Kidney epithelial cell (primary cell): ENCODE measurements at places on chromosomes 4 and X. TPM values are rescaled to one million over a fixed set of nuclear protein-coding genes. Genes with fewer than 3 reads are reported as not detected.
A peak's percentile ranks its signal among the peaks of the same experiment; 100 is the strongest.

Gene TIMM8A
- total RNA-seq: 11.7 and 11.8 TPM in 2 replicates

Gene PABPC4L
- 0.75 and 1.1 TPM in 2 replicates for total RNA-seq

Gene TRPC5OS
- total RNA-seq: not detected in 2 replicates

Gene MRPS18C
- 22.7 and 25.3 TPM in 2 replicates for total RNA-seq

GRCh38 chr4:123924536-123924935 lies 527.9 kb downstream of the SPRY1 start:
- DNase-seq: no peak

- no peak for DNase-seq
Observed at GRCh38 chr4:119690871-119691270, 62.3 kb upstream of the PDE5A start.

DNA sequence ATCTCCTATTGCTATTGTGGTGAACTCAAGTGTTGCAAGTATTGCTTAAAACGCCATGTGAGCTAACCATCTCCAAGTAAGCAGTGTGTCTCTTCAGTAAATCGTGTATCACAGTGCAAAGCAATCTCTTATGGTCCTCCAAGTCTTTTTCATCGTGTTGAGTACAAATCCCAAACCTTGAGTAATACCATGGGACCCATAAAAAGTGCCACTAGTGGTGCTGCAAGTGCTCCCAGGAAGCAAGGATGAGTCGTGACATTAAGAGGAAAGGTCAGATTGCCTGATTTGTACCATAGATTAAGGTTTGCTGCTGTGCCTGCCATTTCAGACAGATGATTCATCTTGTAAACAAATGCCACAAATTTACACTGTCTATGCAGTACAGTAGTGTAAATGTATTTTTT lies 66.9 kb upstream of the BMPR1B start:
- DNase-seq: peak; percentile 18

- no peak for DNase-seq
Observed at GRCh38 chr4:96035727-96036126, 195.8 kb downstream of the PDHA2 start.

DNA sequence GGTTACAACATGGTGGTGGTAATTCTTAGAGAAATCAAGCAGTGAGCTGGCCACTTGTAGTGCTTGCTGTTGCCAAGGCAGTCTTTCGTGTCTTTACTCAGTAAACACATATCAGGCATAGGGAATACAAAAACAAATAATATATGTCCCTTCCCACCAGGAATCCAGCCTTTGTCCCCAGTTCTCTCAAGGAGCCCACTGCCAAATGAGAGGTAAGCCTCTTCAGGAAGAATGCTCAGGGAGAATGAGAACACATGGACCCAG lies 421 bp upstream of the PLAC1 start:
- no peak for DNase-seq

DNA sequence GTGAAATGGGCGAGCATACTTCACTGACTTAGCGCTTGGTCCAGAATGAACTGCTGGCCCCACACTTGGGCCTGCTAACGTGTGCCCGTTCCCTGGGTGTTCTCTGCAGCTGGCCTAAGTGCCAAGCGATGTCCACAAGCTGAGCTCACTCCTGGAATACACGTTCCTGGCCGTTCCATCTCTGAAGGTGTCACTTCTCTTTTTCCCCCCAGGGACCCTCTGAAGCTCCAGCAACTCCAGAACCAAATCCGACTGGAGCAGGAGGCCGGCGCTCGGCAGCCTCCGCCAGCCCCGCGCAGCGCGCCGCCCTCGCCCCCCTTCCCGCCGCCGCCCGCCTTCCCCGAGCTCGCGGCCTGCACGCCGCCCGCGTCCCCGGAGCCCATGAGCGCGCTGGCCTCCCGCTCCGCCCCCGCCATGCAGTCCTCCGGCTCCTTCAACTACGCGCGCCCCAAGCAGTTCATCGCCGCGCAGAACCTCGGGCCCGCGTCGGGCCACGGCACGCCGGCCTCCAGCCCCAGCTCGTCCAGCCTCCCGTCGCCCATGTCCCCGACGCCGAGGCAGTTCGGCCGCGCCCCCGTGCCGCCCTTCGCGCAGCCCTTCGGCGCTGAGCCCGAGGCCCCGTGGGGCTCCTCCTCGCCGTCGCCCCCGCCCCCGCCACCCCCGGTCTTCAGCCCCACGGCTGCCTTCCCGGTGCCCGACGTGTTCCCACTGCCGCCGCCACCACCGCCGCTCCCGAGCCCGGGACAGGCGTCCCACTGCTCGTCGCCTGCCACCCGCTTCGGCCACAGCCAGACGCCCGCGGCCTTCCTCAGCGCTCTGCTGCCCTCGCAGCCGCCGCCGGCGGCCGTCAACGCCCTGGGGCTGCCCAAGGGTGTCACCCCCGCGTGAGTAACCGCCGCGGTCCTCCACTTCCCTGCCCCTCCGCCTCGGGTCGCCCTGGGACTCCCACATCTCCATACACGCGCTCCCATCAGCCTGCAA lies 132.3 kb downstream of the CBR4 start:
- no peak for DNase-seq

GRCh38 chrX:82362550-82362949 lies 1145.5 kb upstream of the POU3F4 start:
- DNase-seq: no peak

GRCh38 chrX:19772096-19772821 lies 115.1 kb downstream of the SH3KBP1 start:
- DNase-seq: no peak

- DNase-seq: no peak
Observed at GRCh38 chr4:188110036-188110435, 633 bp upstream of the TRIML2 start.

- peak; percentile 34 for DNase-seq
Observed at GRCh38 chrX:133594156-133594555, 178.9 kb upstream of the GPC4 start.

DNA sequence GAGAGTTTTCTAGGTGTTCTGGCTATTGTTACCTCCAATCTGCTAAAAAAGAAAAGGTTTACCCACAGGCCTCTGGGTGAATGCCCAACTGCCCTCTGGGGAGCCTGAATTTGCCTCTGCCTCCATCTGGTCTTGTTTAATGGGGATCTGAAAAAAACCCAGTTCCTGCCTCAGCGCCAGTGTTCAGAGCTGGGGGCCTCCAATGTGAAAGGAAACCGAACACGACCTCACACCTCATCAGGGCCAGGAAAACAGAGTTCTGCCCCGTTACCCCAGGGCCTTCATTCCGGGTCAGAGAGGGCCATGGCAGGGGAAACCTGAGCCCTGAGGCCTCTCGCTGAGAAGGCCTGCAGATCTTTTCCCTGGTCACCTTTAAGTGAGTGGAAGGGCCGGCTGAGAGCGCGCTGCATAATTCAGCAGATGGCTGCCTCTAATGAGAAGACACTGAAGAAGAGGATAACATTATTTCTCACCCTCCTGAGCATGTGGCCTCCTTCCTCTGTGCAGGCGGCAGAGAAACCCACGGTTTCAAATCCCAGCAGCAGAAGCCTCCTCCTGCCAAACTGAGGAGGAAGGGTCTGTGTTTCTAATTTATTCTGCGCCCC lies 6.8 kb downstream of the SEPTIN6 start:
- DNase-seq: no peak

GRCh38 chr4:2402941-2403340 lies 15.5 kb downstream of the ZFYVE28 start:
- no peak for DNase-seq

- no peak for DNase-seq
Observed at GRCh38 chrX:5646818-5647217, 581.8 kb downstream of the NLGN4X start.

DNA sequence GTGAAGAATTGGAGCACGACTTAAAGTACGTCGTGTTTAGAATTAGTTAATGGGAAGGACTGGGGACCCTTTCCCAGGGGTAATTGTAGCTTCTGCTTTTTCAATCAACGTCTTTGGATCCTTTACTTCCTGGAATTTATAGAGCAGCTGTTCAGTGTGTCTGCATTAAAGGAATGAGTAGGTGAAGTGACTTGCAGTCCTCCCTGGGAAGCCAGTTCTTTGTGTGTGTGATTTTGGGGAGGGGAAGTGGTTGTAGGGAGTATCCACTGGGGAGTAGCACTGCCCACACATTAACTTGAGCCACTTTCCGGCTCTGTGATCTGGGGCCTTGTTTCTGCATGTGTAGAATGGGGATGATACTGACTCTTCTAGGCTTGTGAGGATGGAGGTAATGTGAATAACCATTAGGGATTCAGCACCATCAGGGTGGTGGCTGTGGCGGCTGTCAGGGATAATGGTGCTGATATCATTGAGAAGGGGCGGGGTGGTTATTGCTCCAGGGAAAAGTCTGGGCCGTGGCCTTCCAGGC lies 54.7 kb downstream of the TMEM131L start:
- no peak for DNase-seq

GRCh38 chr4:98908703-98909262 lies 20.1 kb downstream of the EIF4E start:
- no peak for DNase-seq

- no peak for DNase-seq
Observed at GRCh38 chrX:111100191-111100590, 4.2 kb downstream of the PAK3 start.

- DNase-seq: peak; percentile 51
Observed at GRCh38 chrX:11666952-11667685, 1.4 kb upstream of the ARHGAP6 start.

GRCh38 chrX:123899701-123900100 lies 39.8 kb downstream of the XIAP start:
- no peak for DNase-seq

- DNase-seq: no peak
Observed at GRCh38 chrX:16476692-16477091, 173.3 kb upstream of the S100G start.

DNA sequence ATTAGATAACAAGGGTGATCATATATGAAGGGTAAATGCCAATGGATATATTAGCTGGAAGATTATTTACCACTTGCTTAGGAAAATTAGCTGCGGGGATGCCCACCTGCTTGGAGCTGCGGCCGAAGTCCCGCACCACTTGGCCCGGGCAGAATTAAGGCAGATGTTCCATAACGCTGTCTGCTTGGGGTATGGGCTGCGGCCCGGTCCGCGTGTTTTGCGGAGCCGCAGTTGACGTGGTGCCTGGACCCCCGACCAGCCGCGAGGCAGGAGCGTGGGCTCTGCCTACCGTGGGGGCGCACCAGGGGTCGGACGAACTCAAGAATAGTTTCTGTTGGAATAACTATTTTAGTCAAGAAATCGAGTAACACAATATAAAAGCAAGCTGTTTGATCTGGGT lies 235.2 kb downstream of the CPXCR1 start:
- no peak for DNase-seq
